Pulmonary artery endothelial cell (primary cell): ENCODE measurements at places on chromosomes 13 and 19.
A peak's percentile ranks its signal among the peaks of the same experiment; 100 is the strongest.

DNA sequence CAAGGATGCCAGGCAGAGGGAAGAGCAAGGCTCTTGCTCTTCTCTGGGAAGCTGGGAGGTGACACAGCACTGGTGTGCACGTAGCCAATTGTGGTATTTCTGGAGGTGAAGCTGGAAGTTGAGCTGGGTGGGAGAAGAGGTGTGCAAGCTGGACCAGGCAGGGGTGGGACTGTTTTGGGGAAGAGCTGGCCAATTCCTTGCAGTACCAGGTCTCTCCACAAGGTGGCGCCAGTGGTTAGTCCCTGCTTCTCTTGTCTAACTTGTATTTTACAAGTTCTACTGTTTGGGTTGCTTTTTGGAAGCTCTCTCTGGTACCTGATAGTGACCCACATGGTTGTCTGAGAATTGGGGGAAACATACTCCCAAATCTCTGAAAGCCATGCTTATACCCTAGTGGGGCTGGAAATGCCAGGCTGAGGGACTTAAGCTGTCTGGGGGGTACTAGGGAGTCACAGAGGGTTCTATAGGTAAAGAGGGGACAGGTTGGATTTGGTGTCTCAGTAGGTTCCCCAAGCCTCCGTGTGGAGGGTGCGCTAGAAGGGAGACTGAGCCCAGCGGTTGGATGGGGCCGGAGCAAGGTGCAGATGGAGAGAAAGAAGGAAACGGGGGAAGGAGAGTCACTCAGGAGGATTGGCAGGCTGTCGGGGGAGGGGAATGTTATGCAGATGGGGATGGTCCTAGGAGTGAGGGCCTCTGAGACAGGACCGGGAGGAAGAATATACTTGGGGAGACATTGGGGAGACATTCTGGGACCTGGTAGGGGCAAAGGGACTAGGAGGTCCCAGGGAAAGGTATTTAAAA is 3.0 kb downstream of the HPN start:
- no peak for DNase-seq

GRCh38 chr19:33427801-33428626 is 54.5 kb downstream of the CEBPG start:
- no peak for DNase-seq

DNA sequence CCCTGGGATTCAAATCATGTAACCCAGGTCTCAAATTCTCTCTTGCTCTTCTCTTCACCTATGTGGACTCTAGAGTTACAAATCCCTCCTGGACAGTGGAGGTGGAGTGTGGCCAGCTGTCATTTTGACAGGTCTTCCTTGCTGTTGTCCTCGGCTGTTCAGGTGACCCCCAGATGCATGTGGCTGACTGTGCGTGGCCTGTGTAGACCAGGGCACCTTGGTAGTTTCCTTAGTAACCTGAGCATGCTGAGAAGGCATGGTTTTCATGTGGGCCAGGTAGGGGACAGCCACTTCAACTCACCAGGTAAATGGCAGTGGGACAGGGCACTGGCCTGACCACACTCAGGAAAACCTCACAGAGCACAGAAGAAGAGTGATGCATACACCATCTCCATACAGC is 155.0 kb upstream of the TSHZ3 start:
- no peak for DNase-seq

DNA sequence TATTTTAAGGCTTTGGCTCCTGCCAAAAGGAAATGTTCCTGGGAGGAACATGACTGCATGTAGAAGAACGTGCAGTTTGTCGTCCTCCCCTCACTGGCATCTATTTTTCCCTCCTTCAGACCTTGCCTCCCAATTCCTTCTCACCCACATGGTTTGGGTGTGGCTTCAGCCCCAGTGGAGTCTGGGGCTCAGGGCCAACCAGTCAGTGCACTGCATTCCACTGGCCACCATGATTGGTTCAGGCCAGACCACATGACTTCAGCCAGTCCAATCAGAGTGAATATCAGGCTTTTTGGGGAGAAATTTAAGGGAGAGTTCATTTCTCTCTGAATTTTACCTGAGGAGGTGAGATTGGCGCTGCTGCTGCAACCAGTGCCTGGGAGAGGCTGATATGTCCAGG is 171.6 kb downstream of the ZIC5 start:
- DNase-seq: no peak

DNA sequence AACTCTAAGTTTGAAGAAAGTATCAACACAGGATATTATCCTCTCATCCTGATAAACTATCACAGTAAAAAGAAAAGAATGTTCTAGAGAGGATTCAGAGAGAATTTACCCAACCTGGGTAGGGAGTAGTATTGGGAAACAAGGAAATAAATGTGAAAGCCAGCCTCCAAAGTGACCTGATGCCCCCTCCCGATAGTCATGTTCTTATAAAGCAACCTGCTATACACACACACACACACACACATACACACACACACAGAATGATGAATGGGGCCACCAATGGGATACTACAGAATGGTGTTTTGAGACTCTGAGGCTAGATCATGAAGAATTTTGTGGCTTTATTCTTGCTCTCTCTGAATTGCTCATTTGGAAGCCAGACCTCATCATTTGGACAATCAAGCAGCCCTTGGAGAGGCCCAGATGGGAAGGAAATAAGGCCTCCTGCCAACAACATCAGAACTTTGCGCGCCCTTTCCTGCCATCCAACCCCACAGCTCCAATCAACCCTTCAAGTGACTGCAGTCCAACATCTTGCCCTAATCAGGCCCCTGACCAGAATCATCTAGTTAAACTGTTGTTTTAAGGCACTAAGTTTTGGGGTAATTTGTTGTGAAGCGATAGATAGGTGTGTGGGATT is 807.9 kb upstream of the ARGLU1 start:
- no peak for DNase-seq

- DNase-seq: no peak
Measured at GRCh38 chr19:13255041-13255718, 105.0 kb downstream of the IER2 start.

- peak; percentile 37 for DNase-seq
Measured at GRCh38 chr13:43023289-43023963, at the start of gene DNAJC15. TSS of gene DNAJC15 (plus strand) at chr13:43023586. CDS start at chr13:43023627, 41 bp downstream.

DNA sequence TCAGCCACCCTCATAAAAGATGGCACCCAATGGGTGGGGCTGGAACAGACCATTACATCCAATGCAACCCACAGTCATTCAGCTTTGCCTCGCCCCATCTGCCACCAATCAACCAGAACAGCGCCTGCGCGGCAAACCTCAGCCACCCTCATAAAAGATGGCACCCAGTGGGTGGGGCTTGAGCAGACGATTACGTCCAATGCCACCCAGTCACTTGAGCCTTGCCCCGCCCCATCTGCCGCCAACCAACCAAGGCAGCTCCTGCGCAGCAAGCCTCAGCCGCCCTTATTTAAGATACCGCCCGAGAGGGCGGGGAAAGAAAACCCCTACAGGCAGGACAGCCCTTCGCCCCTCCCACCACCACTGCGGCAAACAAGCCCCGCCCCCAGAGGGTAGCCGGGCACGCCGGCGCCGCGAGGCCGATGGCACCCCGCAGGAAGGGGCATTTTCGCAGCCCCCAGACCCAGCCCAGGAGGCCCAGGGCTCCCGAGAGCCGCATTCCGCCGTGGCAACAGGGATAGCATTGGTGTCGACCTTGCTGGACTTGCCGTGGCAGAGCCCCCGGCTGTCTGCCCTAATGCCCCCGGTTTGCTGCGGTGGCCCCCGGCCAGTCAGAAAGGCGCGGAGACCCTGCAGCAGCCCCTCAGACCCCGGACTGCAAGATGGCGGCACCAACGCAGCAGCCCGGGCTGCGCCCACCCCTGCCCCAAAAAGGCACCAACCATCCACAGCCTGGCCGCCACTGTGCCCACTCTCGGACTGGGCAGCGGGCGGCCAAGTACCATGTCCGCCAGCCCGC is 675 bp downstream of the PEG3 start:
- DNase-seq: peak; percentile 32

- DNase-seq: no peak
Measured at GRCh38 chr19:13176345-13176744, 26.1 kb downstream of the IER2 start.

DNA sequence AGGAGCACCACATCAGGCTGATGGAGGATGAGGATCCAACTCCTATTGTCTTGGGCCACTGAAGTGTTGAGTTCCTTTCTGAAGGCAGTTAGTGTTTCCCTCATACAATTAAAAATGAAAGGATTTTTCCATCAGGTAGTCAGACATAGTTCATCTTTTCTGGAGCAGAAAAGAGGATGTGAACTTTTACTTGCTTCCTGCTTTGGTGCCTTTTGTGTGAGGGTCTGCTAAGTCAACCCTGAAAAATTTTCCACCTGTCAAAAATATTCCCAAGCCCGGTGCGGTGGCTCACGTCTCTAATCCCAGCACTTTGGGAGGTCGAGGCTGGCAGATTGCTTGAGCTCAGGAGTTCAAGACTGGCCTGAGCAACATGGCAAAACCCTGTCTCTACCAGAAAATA is 43.9 kb downstream of the RGCC start:
- DNase-seq: no peak
